ENCODE measurements at places on chromosomes 12 and 14.

- no peak for DNase-seq
These were observed 12.7 kb upstream of the LRIG3 start for GRCh38 chr12:58932806-58933681.

DNA sequence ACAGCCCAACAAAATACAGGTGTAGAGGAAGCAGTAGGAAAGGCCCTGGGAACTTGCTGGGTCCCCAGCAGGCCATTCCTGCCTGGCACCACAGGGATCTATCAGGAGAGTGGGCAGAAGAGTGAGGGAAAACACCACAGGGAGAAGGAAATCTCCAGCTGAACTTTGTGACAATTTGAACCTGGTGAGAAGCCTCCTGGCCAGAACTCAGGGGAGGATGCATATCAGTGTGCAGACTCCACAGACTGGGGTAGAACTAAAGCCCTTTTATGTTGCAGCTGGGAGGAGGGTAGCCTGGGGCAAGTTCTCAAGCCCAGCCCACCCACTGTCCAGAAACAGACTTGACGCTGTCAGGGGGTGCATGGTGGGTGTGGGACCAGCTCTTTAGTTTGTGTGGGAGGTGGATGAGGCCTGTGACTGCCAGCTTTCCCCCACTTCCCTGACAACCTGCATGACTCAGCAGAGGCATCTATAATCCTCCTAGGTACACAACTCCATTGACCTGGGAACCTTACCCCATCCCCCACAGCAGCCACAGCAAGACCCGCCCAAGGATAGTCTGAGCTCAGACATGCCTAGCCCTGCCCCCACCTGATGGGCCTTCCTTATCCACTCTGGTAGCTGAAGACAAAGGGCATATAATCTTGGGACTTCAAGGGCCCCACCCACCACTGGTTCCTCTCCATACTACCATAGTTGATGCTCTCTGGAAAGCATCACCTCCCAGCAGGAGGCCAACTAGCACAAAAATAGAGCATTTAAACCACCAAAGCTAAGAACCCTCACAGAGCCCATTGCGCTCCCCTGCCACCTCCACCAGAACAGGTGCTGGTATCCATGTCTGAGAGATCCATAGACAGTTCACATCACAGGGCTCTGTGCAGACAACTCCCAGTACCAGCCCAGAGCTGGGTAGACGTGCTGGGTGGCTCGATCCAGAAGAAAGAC is 28.9 kb downstream of the PNN start:
- DNase-seq = no peak

DNA sequence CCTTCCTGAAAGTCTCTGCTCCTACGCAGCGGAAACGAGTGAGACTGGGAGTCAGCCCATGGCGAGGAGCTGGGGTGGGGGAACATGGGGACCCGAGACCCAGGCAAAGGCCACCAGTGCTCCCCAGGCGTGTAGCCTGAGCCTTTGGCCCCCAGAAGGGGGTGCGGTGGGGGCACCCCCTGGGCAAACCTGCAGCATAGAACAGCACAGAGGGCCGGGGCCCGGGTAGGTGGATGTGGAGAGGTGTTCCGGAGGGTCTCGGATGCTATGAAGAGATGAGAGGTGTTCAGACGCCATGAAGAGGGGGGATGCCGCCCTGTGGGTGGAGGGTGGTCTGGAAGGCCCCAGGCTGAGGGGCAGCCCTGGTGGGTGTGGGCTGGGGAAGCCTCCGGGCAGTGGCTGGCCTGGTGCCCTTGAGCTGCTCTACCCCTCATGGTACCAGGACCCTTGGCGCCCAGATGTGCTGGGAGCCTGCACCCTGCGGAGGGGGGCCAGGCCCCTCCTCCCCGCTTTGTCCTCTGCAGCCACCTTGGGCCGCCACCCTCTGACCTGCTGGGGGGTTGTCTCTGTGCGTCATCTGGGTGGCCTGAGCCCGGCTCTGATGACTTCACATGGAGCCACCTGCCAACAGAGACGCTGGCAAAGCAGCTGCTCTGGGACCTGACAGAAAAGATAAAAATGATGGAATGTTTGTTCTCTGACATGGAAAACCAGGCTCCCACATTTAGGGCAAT is 83.4 kb downstream of the KIF26A start:
- no peak for DNase-seq

- DNase-seq = no peak
These were observed 32.5 kb downstream of the PSMC1 start for GRCh38 chr14:90288651-90289355.

DNA sequence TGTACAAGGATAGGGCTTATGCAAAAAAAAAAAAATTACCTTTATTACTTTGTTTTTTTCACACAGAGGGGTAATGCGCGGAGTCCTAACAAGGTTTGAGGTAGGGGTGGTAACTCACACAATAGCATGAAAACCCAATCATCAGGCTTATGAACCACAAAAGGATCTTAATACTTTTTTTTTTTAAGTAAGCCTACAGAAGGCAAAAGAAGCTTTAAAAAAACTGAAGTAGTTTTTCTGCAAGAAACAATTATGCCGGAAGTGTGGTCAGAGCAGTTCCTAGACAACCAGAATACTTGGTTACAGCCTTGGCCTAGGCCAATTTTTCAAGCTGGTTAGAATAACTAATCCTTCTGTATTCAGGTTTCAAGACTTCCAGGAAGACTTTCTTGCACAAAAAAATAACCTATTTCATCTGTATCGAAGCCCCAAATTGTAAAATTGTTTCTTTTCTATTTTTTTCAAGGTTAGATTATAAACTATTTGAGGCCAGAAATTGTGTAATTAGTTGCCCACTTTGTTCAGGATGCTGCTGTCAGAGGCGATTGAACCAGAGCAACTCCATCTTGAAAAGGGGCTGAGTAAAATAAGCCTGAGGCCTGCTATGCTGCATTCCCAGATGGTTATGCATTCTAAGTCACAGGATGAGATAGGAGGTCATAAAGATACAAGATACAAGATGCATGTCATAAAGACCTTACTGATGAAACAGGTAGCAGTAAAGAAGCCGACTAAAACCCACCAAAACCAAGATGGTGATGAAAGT is 1.8 kb upstream of the GNS start:
- no peak for DNase-seq

GRCh38 chr12:94602024-94602423 is 48.3 kb downstream of the TMCC3 start:
- DNase-seq = no peak

DNA sequence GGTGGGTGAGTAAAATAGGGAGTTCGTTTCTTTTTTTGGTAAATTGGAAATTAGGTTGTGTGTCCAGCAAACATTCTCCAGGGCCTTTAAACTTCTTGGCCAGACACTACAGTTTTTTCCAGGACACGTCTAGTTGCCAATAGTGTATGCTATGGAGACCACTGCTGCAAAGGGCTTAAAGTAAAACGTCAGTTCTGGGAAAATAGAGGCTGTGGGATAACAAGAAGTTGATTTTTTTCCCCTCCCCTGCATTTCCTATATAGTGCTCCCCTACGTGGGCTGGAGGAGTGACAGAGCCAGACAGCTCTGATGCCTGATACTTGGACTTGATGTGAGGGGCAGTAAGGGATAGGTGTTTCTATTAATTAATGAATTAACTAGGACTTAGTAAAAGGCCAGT is 2.4 kb downstream of the ACVR1B start:
- no peak for DNase-seq

DNA sequence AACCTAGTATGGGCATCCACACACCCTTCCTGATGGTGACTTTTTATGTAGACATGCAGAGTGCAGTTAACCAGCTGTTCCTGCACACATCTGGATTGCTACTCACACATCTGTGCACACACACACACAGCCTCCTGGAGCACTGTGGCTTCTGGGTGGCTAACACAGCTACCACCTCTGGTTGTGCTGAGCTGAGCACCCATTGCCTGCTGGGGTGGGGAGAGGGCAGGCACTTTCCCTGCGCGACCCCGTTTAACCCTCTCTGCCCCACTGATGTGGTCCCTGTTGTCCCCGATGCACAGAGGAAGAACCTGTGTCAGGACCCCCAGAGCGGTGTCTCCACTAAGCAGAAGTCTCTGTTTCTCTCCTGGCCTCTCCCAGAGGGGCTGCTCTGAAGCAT is 14.4 kb upstream of the SERPINA3 start:
- DNase-seq = no peak
